ENCODE measurements at places on chromosomes 1 and 21. TPM values are rescaled to one million over a fixed set of nuclear protein-coding genes. Genes with fewer than 3 reads are reported as not detected.

DNA sequence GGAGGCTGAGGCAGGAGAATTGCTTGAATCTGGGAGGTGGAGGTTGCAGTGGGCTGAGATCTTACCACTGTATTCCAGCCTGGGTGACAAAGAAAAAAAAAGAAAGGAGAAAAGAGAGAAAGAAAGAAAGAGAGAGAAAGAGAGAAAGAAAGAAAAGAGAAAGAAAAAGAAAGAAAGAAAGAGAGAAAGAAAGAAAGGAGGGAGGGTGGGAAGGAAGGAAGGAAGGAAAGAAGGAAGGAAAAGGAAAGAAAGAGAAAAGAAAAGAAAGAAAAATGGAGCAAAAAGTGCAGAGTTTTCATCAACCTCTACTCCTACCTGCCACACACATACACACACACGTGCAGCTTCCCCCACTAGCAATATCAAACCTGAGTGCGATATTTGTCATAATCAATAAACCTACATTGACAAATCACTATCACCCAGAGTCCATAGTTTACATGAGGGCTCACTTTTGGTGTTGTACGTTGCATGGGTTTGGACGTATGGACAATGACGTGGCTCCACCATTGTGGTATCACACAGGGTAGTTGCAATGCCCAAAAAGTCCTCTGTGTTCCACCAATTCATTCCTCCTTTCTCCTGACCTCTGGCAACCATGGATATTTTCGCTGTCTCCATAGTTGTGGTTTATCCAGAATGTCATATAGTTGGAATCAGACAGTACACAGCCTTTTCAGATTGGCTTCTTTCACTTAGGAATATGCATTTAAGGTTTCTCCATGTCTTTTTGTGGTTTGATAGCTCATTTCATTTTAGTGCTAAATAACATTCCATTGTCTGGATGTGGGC, 36.5 kb downstream of the EVA1C start:
- DNase-seq, result no peak

- peak; percentile 2 for DNase-seq
Measured at GRCh38 chr1:70061231-70061630, 144.1 kb downstream of the LRRC40 start.

DNA sequence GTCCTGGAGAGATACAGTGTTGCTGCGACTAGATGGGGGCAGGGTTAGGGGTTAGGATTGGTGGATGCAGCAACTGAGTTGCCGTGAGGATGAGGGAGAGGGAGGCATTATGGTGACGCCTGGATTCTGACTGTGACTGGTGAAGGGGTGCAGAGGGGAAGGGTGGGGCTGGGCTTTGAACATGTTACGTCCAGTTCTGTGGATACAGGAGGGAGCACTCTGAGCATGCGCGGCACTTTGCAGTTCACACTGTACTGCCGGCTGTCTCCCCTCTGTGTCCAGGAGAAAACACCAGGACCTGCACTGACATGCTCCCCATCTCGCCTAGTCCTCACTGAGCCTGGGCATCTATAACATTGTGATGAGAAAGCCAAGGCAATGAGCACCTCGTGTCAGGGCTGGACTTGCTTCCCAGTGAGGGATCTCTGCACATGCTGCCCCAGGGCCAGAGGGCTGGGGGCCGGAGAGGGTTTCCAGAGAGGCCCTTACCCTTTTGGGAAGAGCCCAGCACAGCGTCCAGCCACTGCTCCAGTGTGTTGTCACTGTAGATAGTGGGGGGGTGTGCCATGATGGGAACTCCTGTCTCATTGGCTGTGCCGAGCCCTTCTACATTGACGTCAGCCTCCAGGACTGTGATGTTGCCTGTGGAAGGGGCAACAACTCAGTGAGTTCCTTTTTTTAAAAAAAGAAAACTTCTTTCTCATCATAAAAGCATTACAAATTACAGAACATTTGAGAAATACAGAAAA, 7.6 kb downstream of the FAM151A start:
- no peak for DNase-seq

GRCh38 chr1:10652626-10653025, 143.8 kb downstream of the CASZ1 start:
- DNase-seq, result no peak

- DNase-seq, result no peak
Measured at GRCh38 chr21:45022736-45023135, 51.6 kb upstream of the ADARB1 start.

DNA sequence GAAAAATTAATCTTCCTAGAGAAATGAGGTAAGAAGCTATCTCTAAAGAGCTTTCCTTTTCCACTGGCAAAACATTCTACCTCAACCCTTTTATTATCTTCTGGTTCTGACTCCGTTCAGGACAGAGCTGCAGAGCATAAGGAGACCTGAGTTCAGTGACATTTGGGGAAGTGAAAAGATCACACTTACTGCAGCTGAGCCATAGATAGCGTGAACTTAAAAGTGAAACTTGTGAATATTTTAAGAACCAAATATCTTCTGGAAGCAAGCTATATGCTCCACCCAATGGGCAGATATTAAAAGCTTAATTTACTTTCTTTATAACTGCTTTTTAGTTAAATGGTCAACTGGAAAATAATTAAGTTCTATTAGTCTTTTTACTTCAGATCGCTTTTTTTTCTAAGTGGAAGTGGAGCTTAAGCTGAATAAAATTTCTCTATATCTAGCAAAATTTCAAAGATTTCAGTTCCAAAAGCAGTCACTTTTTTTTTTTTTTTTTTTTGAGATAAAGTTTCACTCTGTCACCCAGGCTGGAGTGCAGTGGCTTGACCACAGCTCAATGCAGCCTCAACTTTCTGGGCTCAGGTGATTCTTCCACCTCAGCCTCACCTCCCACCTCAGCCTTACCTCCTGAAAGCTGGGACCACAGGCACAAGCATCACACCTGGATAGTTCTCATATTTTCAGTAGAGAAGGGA, 11.9 kb downstream of the PTPN22 start:
- DNase-seq, result no peak

GRCh38 chr1:27545876-27546275, 55.9 kb upstream of the WASF2 start:
- DNase-seq, result no peak

GRCh38 chr1:34768856-34769255, 9.3 kb downstream of the GJB4 start:
- no peak for DNase-seq

GRCh38 chr1:206926286-206926685, 4.5 kb upstream of the FCMR start:
- no peak for DNase-seq

DNA sequence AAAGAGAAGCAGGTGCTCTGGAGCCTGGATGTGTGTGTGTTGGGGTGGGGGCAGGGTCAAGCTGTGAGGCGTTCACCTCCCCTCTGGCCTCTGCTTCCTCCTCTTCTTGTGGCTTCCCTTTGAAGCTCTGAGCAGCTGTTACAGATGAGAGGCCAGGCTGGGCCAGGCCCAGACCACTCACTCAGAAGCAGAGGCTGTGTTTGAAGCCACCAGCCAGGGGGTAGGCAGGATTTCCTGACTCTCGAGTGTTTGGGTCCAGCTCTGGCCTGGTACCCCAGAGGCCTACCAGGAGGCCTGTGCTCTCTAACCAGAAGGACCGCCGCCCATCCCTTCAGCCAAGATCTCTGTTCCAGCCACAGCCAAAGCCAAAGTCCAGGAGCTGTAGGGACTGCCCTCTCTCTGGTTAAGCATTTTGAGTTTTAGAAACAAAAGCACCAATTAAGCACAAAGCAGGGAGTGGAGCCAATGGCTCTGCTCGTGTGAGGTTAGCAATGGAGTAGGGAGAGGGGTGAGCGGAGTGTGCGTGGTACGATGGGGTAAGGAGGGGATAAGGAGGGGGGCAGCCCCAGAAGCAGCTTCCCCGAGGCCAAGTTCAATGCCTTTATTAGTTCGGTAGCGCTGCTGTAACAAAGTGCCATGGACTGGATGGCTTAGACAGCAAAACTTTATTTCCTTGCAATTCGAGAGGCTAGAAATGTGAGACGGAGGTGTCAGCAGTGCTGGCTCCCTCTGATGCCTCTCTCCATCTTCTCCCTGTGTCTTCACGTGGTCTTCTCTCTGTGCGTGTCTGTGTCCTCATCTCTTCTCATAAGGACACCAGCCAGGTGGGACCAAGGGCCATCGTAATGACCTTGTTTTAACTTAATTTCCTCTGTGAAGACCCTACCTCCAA, 20.5 kb downstream of the RCSD1 start:
- DNase-seq, result no peak

DNA sequence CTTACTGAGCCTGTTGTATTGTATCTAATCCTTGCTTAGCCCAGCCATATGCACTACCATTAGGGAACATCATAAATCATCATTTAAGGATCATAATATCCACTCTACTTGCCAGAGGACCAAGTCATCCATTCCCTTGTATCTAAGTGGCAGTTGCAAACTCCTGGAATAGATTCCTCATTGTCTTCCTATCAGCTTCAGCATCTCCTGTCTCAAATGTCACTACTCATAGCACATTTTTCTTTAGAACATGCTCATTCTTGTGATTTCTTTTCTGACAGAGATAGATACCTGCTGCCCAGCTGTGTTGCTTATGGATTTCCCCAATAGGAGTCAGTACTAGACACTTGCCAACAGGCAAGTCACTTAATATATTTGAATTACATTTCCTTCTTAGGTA, 84.3 kb downstream of the OLFML3 start:
- no peak for DNase-seq

GRCh38 chr1:109134423-109134822, 20.5 kb downstream of the ELAPOR1 start:
- DNase-seq, result no peak

DNA sequence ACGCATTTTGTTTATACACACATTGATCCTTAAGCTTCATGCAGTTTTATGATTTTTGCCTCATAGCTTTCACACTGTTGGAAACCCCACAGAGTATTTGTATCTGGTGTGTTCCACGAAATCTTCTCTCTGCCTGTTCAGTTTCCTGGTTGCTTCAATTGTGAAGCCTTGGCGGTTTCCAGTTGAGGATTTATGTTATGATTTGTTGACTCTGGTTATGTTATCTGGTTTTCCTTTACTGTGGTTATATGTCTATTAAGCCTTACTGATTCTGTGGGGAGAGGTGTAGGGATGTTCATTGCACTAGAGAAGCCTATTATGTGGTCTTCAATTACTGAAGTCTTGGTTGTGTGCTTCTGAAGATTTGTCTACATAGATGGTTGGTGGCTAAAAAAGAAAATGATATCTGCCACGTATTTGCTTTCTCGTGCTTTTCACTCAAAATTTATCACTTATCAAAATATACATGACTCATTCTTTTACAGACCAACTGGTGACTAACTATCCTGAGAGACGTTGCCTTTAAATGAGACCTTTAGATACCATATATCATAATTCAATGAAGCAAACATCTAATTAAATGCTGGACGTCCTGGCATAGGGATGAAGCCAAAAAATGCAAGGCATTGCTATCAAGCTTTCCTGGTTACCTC, 488.0 kb upstream of the B3GALT2 start:
- no peak for DNase-seq

- no peak for DNase-seq
Measured at GRCh38 chr1:108016451-108016920, 51.5 kb upstream of the VAV3 start.

- DNase-seq, result no peak
Measured at GRCh38 chr1:212671342-212672031, 28.2 kb downstream of the BATF3 start.

DNA sequence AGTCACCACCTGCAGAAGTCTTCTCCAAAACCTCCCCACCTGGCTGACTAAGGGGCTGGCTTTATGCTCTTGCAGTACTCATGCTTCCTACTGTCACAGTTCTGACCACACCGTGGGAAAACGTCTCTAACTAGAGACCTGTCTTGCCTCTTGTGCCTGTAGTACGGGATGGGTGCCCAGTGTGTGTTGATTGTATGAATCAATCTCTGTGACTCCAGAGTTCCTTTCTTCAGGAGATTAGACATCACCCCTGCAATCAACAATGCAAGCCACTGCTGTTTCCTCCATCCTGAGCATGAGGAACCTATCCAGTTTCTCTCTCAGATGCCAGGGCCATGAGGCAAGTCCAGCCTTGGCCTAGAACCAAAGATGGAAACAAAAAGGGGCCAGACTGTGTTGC, 64.1 kb downstream of the LRRN2 start:
- DNase-seq, result no peak

DNA sequence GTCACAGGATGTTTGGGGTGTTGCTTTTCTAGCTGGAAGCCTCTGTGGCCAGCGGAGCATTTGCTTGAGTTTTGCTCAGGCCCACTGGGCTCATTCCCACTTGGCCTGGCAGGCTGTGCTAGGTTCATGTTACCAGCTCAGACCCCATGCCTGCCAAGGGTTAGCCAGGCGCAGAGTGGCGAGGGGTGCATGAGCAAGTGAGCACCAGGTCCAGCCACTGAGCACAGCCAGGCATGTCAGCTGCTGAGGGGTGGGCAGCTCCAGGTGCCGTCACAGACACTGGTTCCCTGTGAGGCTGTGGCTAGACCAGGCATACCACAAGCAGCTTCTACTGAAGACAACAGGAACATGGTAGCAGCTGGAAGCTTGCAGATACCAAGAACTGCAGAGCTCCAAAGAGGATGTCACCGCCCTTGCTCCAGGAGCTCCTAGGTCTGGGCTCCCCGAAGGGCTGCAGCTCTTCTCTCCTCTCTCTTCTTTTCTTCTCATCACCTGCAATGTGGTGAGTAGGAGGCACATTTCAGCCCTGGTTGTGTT, 52.0 kb upstream of the CYYR1 start:
- DNase-seq, result no peak

DNA sequence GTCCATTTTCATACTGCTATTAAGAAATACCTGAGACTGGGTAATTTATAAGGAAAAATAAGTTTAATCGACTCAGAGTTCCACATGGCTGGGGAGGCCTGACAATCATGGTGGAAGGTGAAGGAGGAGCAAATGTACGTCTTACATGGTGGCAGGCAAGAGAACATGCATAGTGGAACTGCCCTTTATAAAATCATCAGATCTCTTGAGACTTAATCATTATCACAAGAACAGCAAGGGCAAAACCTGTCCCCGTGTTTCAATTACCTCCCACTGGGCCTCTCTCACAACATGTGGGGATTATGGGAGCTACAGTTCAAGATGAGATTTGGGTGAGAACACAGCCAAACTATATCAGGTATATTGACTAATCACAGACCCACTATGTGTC, 370.2 kb upstream of the USP24 start:
- no peak for DNase-seq

DNA sequence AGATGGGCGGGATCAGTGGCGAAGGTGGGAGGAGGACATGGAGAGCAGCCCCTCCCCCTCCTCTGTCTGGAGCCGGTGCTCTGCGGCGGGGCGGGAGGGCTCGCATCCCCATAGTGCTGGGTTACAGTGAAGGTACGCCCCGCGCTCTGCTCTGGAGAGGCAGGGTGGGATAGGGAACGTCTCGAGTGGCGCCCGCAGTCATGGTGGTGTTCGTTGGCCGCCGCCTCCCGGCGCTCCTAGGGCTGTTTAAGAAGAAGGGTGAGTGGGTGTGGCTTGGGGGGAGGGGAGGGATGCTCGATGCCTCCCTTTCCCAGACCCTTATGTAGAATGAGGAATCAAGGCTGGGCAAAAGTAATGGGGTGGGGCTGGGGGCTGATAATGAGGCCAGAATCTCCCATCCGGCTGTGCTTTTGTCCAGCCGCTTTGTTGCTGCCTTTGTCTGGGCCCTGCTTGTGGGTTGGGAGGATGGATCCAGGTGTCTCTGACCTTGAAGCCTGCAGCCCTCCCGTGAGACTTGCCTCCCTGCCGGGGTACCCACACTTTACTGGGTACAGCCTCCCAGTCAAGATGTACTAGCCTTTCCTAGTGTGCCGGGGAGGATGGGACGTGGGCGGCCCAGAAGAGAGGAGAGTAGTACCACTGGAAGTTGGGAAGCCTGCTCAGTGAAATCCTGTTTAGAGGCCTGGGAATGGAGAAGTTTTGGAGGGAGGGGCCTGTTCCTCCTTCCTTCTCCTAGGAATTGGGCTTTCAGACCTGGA, 51.4 kb downstream of the YARS1 start:
- no peak for DNase-seq

DVL1 gene
- total RNA-seq, result 33.0 TPM

C1orf167 gene
- 0.69 TPM for total RNA-seq

ZBTB8B gene
- 0.10 TPM for total RNA-seq

ADORA1 gene
- 1.1 TPM for total RNA-seq

Measured in skin of body (tissue), 3 donors.